ENCODE measurements at places on chromosomes 1 and 21.

DNA sequence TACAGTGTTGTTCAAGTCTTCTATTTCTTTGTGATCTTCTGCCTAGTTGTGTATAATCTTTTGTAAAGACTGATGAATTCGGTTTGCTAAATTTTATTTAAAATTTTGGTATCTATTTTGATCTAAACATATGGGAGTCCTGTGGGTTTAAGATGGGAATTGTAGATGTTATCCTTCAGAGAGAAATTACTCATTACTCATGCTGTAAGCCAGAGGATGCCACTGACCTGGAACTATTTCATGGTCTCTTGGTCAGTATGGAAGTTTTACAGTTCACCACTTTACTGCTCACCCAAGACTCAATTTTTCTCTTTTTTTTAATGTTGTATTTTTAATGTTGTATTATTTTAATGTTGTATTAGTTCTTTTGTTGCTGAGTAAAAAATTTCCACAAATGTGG, 138.6 kb upstream of the B3GALT2 start:
- DNase-seq = no peak

- no peak for DNase-seq
These were observed 37.4 kb downstream of the RUNX1 start for GRCh38 chr21:35011681-35012080.

DNA sequence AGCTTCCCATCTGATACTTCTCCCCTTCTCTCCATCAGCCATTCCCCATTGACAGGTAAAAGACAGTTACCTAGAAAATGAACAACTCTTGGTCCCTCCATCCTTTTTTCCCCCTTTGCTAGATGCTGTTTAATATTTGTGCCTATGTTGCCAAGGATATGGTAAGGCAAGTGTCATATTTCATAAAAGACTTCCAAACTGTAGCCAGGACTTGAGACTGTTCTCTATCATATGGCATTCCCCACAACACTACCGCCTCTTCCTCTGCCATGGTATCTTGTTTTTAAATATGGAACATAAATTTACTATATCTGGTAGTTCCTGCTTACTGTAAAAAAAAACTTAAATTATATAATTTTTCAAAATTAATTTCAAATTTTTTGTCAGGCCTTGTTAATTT, 97.2 kb downstream of the PHTF1 start:
- no peak for DNase-seq

DNA sequence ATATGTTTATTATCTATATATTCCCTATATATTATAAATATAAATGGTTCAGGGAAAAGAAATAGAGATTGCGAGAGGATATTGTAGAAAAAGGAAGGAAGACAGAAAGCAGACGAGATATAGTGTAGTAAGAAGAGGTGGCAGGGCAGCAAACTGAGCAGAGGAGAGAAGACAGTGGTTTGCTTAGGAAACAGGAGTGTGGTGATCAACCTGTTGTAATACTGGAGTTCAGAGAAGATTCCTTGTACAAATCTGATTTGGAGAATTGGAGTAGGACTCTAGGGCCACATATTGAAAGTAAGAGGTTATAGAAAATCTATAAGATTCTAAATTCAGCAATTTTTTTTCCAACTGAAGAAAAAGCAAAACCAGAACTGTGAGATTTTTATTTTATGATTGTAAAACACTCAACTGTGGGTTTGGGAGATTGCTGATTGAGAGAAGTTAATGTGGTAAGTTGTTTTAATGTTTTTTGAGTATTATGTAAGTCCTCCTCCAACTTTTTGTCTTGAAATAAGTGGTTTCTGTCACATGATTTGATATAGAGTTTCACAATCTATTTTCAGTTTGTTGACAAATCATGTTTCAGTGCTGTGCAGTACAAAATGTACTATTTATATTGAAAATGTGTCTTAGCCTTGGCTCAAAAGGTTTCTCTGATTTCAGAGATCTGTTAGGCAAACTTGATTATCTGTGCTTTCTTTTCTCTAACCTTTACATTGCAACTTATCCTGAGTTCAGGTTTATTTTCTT, 9.6 kb upstream of the AMY2B start:
- no peak for DNase-seq

GRCh38 chr1:7738044-7738443, 33.1 kb upstream of the VAMP3 start:
- no peak for DNase-seq

- no peak for DNase-seq
These were observed 4.7 kb upstream of the VASH2 start for GRCh38 chr1:212945463-212946160.

GRCh38 chr1:211318576-211319280, 7.9 kb upstream of the TRAF5 start:
- DNase-seq = no peak

DNA sequence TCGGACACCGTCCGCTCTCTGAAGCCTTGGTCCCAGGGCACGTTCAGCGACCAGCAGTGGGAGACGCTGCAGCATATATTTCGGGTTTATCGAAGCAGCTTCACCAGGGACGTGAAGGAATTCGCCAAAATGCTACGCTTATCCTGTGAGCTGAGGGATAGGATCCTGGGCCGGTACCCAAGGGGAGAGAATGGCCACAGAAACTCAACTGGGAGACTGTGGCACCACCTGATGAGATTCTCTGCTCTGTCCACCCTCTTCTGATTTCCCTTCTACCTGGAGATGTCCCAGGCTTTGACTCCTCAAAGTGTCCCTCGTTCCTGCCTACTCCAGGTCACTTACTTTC, 855 bp downstream of the CD1D start:
- DNase-seq = no peak

DNA sequence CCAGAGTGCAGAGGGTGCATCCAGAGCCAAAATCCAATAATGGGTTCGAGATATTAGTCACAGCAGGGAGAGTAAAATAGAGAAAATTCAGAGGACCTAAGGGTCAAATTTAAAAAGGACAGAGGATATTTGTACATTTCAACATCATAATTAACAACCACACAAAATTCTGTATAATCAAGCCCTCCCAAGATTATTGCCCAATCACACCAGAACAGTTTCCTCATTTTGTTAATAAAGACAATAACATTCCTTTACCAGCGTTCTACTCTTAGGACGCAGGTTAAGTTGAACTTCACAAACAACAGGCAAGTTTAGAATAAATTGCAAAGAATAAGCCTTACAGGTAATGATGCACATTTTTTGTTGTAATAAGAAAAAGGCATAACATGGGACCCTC, 462.8 kb downstream of the PTPRC start:
- no peak for DNase-seq

DNA sequence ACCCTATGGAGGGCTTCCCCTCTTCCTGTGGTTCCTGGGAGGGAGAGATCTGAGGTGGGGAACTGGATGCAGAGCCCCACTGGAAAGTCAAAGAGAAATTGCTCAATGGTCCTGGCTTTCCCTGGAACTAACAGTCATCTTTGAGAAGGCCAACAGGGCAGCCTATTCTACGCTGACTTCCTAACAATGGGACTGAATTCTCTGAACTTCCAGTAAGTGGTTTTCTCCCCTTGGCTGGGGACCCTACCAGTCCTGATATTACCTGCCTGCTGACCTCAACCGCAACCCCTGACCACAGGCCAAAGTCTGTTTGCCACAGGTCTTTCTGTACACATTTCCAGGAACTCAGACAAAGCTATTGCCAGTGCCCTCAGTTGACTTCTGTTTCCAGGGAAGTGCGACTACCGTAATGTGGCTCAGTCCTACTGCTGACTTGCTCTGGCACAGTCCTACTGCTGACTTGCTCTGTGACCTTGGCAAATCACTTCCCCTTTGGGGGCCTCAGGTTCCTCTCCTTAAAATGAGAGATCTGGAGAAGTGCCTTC, 55.3 kb downstream of the C8B start:
- DNase-seq = no peak

DNA sequence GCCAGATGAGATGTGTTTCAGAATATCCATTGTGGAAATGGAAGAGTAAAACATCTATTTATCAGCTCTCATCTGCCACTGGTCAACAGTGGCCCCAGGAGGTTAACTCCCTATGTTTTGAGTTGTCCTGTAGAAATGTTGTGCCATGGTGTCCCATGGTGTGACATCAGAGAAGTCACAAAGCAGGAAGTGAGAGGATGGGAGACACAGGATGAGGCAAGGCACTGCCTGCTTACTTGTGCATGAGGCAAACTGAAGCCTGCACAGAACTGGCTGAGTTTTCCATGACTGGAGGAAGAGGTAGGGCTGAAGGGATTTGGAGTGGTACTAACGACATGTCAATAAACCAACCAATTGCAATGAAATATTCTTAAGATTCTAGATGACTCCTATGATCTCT, 131.5 kb upstream of the ZNF644 start:
- no peak for DNase-seq

GRCh38 chr21:43302062-43302700, 124.8 kb downstream of the SIK1 start:
- no peak for DNase-seq

GRCh38 chr1:35980090-35980489, 49.2 kb downstream of the AGO3 start:
- DNase-seq = no peak

DNA sequence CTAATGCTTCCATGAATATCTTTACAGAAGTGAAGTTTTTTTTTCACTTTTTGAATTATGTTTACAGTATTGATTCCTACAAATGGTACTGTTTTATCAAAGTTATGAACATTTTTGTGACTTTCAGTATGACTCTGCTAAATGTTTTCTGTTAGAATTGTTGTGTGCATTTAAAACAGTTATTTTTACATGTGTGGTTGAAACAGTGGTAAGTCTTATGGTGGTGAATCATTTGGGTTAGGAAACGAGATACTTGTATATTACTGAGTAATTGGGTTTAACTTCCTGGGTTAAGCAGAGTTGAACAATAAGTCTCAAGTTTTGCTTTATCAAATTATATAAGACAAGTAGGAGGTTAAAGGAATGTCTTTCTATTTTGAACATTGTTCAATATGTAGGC, 66.8 kb downstream of the VPS13D start:
- no peak for DNase-seq

GRCh38 chr1:39164256-39164655, 40.2 kb upstream of the MACF1 start:
- DNase-seq = no peak

- DNase-seq = no peak
These were observed 162.2 kb upstream of the RAB4A start for GRCh38 chr1:229108598-229109201.

DNA sequence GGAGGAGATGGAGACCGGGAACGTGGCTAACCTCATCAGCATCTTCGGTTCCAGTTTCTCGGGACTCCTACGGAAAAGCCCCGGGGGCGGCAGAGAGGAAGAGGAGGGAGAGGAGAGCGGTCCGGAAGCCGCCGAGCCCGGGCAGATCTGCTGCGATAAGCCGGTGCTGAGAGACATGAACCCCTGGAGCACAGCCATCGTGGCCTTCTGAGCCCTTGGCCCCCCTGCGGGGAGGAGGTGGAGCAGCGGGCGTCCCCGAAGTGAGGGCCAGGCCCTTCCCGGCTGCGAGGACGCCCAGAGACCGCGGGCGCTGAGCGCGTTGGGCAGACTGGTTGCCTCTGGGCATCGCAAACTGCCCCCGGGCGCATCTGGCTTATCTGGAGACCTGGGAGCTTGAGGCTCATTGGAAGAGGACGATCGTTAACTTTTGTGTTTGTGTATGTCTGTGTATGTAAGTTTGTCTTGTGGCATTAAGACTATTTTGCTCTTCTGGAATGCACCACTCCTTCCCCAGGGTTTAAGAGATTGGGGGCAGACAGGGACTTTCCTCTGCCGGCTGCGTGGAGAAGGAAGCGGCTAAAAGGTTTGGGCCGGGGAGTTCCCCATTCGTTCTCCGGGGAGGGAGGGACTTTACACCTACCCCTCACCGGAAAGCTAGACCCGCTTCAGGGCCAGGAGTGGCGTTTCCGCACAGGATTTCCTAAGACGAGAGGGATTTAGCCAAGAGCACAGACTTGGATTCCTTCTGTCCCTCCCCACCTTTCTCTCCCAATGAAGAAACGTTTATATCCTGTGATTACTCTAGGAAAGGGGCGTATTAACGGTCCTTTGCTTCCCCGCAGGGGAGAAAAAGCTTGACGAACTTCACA, 1.4 kb downstream of the IER5 start:
- DNase-seq = no peak

- DNase-seq = no peak
These were observed 322.5 kb downstream of the SIPA1L2 start for GRCh38 chr1:232307296-232308017.

- no peak for DNase-seq
These were observed 25.1 kb upstream of the LRRC47 start for GRCh38 chr1:3821447-3821846.

DNA sequence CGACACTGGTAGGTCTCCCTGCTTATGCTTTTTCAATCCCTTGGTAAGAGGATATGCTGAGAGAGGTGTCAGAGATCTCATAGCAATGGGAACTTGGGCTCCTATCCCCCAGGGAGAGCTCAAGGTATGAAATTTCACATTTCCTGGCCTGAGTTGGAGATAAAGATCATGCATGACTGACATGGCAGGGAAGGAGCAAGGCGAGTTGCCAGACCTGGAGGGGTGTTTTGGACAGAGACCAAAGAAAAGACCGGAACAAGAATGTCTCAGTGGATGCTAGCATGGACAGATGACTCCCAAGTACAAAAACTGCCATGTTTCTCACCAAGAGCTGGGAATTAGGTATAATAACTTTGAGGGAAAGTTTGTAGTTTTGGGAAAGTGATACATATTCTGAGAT, 334.1 kb upstream of the B3GALT2 start:
- DNase-seq = no peak

GRCh38 chr1:164602480-164603093, 43.6 kb downstream of the PBX1 start:
- DNase-seq = no peak

GRCh38 chr1:208410409-208410808, 166.2 kb upstream of the PLXNA2 start:
- DNase-seq = no peak

DNA sequence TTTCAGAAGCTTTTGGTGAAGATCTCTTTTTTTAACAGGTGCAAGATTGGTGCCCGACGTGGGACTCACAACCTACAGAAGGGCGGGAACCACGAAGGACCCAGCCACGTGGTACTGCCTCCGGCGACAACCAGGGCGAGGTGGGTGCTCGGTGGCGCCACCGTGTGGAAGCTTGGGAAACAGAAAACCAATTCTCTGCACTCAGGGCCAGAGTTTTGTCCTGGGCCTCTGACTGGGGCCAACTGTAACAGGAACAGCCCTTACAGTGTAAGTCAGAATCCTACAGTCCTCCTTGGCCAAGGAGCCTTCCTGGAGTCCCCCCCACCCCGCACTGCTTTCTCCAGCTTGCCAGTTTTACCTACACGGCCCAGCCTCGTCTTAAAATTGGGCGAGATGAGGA, 11.6 kb upstream of the S100A7A start:
- DNase-seq = no peak

DNA sequence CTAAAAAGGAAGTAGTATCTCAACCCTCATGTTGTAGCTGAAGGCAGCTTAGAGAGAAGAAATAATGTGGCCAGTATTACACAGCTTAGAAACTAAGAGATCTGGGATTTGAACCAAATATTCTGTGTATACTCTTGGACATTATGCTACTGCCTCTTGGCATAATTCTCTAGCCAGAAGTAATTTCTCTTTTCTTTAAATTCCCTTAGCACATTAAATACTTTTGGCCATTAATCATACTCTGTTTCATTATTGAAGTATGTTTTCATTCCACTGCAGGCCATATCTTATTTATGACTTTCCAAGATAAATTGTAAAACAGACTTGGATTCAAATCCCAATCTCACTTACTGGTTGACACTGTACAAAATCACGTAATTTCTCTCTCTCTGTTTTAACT, 181.3 kb upstream of the SPAG17 start:
- no peak for DNase-seq
